ENCODE measurements at places on chromosomes 2 and 18.

DNA sequence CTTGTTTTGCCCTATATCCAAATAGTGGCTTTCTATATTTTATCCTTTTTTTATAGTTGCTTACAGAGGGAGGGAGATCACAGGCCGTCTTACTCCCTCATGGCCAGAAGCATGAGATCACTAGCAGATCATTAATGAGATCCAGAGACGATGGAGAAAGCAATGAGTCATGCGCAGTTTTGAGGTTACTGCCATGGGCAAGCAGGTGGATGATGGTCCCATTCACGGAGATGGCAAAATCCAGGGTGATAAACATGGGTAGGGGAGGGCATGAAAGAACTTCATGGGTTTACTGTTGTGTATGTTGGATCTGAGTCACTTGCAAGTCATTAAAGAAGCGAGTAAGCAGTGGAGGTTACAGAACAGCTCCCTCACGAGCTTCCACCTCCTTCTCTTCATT, 60.4 kb downstream of the C18orf63 start:
- no peak for DNase-seq

- no peak for DNase-seq
These were observed 9.0 kb downstream of the TBR1 start for GRCh38 chr2:161424891-161425727.

DNA sequence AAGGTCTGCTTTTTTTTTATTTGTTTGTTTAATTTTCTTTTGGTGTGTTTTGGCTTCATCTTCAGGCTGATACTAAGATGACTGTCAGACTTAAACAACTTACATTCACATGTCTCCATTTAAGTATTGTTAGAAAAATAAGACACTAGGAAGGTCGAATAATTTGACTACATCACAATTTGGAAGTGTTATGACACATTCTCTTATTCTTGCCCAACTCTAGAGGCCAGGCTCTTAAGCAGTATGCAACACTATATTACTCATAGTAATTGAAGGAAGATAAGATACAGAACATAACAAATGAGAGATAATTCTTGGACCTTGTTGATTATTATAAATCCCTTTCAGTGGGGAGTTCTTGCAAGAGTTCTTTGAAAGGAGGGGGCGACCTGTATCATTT, 295.3 kb upstream of the COL3A1 start:
- DNase-seq: no peak

DNA sequence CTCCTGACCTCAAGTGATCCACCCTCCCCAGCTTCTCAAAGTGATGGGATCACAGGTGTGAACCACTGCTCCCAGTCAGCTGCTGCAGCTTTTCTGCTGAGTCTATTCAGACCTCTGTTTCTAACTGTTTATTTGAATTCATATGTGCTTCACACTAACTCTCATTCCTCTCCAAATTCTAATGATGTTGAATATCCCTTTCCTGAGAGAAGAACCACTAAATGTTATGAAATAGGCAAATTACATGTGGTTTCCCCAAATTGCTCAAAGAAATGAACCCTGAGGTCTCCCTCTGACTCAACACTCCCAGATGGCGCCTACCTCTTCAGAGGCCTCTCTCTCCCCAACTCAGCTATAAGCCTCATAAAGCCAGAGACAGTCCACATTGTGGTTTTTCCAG, 98.6 kb downstream of the IRS1 start:
- DNase-seq: no peak

GRCh38 chr2:184756885-184757284, 158.6 kb downstream of the ZNF804A start:
- DNase-seq: no peak

GRCh38 chr2:171316220-171316619, 117.6 kb downstream of the METTL8 start:
- no peak for DNase-seq

DNA sequence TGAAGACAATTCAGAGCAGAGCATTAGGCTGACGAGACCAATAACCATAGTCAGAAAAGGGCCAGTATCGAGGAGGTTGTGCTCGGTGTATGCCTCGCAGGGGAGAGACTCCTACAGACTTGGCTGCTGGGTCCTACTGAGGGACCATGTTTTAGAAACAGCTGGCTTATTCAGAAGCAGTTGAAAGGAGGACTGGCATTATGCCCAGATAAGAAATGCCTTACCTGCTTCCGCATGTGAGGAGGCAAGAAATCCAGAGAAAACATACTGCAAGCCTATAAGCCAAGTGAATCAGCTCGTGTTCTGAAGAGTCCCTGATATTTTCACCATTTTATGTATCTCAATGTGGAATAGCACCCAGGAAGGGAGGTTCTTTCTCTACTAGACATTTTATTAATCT, 434.7 kb downstream of the GRB14 start:
- no peak for DNase-seq

DNA sequence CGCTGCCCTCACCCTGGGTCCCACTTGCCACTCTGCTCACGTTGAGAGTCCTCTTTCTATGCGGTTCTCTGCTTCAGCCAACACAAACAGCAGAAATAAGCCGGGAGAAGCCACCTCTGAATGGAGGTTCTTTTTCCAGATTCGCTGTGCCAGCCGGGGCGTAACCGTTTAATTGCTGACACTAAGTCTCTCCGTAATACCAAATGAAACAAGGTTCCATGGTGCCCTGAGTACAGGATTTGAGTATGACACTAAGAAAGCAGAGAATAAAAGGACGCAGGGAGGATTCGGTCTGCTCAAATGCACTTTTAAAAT, 37.6 kb downstream of the CTIF start:
- DNase-seq: no peak
